Suppressor macrophage (primary cell): ENCODE measurements at places on chromosomes 12 and 14.

DNA sequence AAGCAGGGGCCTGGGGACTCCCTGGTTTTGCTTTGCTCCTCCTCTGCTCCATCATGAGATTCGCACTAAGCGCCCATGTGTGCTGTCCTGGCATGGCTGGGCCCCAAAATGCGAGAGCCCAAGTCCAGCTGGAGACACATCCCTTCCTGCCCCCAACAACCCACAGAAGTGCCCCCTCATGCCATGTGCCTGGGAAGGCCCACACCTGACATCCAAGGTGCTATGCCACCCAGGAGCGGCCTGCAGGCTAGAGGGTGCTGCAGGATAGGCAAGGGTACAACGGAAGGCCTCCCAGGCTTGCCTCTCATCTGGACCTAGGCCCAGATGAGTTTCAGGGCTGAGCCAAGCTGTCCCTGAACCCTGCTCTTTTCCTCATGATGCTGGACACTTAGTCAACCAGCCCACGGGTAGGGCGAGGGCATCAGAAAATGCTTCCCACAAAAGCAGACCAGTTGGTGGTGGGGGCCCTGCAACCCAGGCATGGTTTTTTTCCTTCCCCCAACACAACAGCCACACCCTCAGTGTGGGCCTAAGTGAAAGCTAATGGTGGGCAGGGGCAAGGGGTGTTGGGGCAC is 13.2 kb upstream of the KRT80 start:
- DNase-seq, result no peak

DNA sequence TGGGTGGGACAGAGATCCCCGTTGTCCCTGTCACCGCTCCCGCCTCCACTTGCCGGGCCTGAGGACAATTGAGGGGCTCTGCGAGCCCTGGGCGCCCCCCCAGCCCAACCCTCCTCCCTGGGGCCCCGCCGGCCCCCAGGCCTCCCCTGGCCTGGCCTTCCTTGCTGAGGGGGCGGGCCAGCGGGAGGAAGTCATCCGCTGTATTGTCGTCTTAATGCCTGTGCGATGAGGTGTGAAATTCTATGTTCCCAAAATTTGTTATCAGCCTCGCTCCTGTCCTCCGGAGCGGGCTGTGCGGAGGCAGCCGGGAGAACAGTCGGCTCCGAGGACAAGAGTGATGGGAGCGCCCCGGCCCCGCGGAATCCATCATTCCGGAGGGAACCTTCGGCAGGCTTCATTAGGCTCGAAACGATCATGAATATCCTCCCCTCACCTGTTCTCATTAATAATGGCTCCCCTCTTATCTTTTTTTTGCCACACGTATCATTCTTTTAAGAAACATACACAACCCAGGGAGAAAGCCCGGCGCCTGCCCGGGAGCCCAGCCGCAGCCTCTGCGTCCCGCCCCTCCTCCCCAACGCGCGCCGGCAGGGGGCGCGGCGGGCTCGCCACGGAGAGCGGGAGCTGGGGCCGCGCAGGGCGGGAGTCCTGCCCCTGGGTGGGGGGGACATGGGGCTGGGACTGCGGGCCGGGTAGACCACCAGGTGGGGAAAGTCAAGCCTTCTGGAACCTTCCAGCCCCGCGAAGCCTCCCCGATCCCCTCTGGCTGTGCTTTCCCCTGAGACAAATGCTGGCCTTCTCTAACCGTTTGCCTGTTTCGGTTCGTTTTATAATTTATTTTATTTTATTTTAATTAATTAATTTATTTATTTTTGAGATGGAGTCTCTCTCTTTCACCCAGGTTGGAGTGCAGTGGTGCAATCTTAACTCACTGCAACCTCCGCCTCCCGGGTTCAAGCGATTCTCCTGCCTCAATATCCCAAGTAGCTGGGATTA is 17.1 kb upstream of the DLK1 start:
- DNase-seq, result peak; percentile 16

- DNase-seq, result no peak
These were observed 13.2 kb upstream of the SALL2 start for GRCh38 chr14:21539189-21539940.

GRCh38 chr12:53713516-53713915 is 13.7 kb downstream of the CALCOCO1 start:
- DNase-seq, result no peak

DNA sequence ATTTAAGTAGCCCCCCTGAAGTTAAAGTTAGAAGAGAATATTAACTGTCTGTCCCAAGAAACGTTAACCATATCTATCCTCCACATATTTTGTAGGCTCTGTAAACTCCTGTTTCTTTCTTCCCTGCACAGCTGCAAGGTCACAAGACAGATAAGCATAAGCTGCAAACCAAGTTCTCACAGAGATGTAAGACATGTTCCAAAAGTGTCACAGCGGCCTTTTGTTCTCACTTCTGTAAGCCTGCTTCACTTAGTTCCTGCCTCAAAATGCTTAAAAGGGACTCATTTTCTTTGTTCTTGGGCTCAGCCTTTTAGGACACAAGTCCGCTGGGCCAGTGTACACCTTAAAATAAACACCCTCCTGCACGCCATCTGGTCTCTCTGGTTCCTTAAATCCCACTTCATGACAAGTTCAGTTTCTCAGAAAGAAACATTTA is 3.2 kb downstream of the RNASE1 start:
- peak; percentile 59 for DNase-seq
